ENCODE measurements at places on chromosomes 2 and 18. TPM values are rescaled to one million over a fixed set of nuclear protein-coding genes. Genes with fewer than 3 reads are reported as not detected.

ATOH8 gene
- total RNA-seq, result 0.11 TPM

GPR155 gene
- 19.8 TPM for total RNA-seq

DNA sequence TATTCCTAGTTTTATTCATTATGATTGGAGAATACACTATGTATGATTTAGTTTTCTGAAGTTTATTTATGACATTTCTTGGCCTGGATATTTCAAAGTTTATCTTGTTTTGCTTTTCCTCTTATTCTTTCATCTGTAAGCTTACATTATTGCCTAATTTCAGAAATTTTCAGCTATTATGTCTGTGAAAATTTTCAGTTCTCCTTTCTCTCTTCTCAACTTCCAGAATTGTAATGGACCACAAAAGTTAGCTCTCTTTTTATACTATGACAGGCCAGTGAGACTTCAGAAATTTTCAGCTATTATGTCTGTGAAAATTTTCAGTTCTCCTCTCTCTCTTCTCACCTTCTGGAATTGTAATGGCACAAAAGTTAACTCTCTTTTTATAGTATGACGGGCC lies 97.2 kb upstream of the SCN7A start:
- H3K36me3 ChIP-seq, result no peaks in the 10 kb centered on the region
- no peaks in the 10 kb centered on the region for H3K27me3 ChIP-seq
- H3K27ac ChIP-seq, result no peak overlapping the region
- no peaks in the 10 kb centered on the region for H3K4me1 ChIP-seq

GRCh38 chr2:128439031-128439790 lies 120.5 kb upstream of the HS6ST1 start:
- H3K36me3 ChIP-seq, result no peaks in the 10 kb centered on the region
- H3K27ac ChIP-seq, result no peak overlapping the region
- peaks cover 4% of the 10 kb centered on the region for H3K4me1 ChIP-seq
- H3K4me3 ChIP-seq, result no peak overlapping the region

DNA sequence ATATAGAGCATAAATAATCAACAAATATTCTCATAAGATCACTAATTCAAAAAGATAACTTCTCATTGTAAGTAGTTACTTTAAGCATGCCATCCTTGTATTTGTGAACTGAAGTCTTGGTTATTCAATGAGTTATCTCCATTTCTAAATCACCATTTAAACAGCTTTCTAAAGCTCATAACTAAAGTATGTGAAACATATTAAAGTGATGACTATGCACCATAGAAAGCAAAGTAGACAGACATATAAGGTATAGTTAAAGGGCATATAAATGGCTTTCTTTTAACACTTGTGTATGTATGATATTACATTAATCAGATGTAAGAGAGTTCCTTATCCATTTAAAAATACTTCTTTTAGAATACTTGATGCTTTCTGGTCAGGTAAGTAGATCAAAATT lies 83.5 kb downstream of the IKZF2 start:
- H3K27me3 ChIP-seq, result peaks cover 5% of the 10 kb centered on the region
- H3K36me3 ChIP-seq, result peaks cover 10% of the 10 kb centered on the region
- H3K4me3 ChIP-seq, result no peak overlapping the region
- no peak overlapping the region for H3K27ac ChIP-seq
- peaks cover 36% of the 10 kb centered on the region for H3K4me1 ChIP-seq
